DMS 273 treated with DMSO at 0.1 percent for 48 hours (cell line): ENCODE measurements at places on chromosomes 3 and 15.

DNA sequence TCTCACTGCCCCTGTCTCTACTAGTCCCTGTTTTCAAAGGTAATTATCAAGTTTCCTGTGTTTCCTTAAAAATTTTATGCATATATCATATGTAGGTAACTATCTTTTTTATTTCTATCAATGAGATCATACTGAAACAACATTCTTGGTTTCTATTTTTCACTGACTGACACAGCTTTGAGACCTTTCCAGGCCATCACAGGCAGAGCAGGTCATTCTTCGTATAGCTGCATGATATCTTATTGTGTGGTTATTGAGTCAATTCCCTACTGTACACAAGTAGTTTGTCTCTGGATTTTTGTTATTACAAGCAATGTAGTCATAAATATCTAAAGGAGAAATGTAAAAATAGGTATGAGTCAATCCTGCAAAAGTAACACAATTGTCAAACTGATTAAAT is 169.6 kb downstream of the CFAP20DC start:
- no peak for DNase-seq

DNA sequence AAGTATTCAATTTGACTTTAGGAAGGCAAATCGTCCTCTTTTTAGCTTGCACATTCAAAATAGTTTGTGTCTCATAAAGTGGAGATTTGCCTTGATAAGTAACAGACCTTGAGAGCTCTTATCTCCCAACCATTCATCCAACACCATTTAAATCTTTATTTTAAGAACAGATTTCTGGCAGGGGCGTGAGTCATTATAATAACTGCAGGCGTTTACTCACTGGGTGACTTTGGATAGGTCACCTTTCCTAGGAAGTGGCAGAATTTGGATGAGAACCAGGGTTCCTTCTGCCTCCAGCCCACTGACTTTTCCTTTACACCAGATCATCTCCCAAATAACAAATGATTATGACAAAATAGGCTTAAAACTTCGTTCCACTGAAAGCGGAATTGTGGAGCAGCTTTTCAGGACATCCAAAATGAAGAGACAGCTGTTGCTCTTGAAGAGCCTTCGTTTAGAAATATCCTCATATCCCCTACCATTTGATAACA is 5.0 kb downstream of the LMCD1 start:
- no peak for DNase-seq

GRCh38 chr3:96814651-96815567 is 515 bp downstream of the EPHA6 start:
- DNase-seq: no peak

GRCh38 chr3:25381083-25381482 is 47.0 kb upstream of the RARB start:
- no peak for DNase-seq

DNA sequence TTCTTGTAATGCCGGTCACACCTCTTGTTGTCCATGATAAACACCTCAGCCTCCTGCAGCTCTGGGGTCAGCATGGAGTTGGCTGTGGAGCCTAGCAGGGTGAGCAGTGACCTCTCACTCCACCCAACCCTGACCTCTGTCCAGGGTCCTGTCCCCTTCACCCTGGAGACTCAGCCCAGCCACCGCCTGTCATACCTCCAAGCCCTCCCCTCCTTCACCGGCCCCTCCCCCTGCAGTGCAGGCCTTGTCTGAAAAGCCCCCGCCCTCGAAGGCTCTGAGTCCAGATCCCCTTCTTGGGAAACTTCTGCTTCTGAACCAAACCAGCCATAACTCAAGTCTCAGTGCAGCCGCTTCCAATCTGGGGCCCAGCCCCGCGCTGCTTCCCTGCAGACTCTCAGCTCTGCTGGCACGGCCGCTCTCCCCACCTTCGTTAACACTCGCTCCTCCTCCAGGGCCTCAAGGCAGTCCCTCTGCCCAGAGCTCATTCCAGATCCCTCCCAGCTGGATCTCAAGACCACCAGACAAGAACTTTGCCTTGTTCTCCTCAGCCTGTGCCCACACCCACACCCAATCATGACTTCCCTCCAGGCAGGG is 25.4 kb upstream of the PRSS50 start:
- DNase-seq: no peak

DNA sequence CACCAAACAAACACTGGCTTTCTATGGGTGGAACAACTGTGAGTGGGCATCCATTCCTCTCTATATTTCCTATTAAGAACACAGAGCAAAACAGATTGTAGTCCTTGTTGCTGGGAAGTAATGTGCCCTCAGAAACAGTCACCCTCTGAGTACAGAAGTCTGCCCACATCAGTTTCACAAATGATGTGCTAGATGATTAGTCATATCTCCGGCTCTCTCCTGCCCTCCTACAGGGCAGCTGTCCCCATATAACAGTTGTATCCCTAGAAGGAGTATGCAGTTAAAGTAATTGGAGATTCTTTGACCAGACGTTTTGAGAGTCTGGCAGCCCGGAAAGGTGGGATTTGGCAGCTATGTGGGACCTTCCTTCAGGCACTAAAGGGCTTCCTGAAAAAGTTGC is 159.9 kb downstream of the APBA2 start:
- DNase-seq: no peak

GRCh38 chr3:143433787-143434378 is 314.3 kb downstream of the CHST2 start:
- no peak for DNase-seq
